ENCODE measurements at places on chromosomes 1 and 21. TPM values are rescaled to one million over a fixed set of nuclear protein-coding genes. Genes with fewer than 3 reads are reported as not detected.
A peak's percentile ranks its signal among the peaks of the same experiment; 100 is the strongest.

- peak; percentile 65 for DNase-seq
Measured at GRCh38 chr1:244964112-244964971, 100.0 kb upstream of the HNRNPU start.

- DNase-seq = no peak
Measured at GRCh38 chr1:3162322-3162882, 93.4 kb downstream of the PRDM16 start.

- DNase-seq = no peak
Measured at GRCh38 chr1:234845097-234845660, 235.2 kb upstream of the IRF2BP2 start.

DNA sequence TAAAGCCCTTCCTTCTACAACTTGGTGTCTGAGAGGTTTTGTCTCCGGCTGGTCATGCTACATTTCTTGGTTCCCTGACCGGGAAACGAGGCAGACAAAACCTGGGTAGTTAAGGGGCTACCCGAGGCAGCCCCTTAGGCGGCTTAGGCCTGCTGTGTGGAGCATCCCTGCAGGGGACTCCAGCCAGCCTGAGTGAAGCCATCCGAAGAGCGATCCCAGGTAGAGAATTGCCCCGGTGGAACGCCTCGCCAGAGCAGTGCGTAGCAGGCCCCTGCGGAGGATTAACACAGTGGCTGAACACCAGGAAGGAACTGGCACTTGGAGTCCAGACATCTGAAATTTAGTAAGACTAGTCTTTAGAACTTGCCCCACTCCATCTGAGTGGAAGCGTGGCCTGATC, 21.2 kb upstream of the MYOCOS start:
- no peak for DNase-seq

- no peak for DNase-seq
Measured at GRCh38 chr1:66684353-66684752, 67.9 kb upstream of the DYNLT5 start.

DNA sequence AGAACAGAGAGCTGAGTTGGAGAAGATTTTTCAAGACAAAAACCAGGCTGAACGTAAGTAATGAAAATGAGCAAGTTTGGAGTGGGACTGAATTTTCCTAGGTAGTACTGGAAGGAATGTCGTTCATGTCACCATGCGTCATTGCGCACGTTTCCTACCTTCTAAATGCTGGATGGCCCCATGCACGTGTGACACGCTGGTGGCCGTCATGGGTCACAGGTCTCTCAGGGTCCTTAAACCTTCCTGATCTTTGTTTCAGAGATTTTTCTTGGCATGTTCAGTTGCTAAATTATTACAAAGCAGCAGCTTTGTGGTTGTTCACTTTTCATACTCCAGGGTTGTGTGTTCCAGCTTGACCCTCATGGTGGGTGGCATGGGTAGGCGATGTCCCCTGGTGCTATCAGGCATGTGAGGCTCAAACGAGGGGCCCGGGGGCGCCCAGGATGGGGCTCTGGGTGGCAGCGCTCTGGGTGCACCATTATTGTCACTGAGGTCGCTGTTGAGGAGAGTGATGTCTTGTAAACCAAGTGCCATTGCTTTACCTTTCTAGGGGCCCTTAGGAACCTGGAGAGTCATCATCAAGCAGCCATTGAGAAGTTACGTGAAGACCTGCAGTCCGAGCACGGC, 25.3 kb downstream of the PCNT start:
- DNase-seq = no peak

DNA sequence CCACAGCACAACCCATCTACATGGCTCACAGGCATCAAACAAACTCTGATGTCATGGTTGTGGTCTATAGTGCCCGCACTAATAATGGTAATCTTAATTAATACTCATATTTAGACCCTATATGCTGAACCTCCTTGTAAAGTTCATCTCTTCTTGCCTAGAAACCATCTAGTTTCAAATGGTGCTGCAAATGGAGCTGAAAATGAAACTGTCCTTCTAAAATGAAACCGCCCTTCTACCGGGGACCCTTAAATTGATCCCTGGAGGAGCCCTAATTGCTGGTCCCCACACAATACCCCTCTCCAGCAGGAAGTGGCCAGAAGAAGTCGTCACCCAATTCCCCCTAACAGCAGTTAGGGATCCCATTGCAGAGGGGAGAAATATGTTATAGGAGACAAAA, 612.6 kb downstream of the MRPL39 start:
- no peak for DNase-seq

- no peak for DNase-seq
Measured at GRCh38 chr1:236718328-236718727, 32.0 kb downstream of the ACTN2 start.

DNA sequence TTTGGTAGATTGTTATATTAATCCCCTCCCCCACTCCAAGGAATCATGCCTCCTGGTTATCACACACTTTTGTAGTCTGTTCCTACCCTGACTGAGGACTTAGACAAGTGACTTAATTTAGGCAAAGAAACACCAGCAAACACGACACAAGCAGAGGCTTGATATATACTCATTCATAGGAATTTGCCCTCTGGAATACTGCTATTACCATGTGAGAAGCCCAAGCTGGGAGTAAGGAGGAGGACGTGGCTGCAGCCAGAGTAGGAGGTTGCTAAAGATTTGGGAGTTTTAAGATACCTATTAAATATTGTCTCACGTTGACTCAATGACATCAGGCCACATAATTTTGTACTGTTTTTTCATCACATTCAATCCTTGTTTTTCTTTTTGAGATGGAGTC, 100.2 kb downstream of the LRRC53 start:
- no peak for DNase-seq

GRCh38 chr1:3076363-3076740, 7.3 kb downstream of the PRDM16 start:
- no peak for DNase-seq

DNA sequence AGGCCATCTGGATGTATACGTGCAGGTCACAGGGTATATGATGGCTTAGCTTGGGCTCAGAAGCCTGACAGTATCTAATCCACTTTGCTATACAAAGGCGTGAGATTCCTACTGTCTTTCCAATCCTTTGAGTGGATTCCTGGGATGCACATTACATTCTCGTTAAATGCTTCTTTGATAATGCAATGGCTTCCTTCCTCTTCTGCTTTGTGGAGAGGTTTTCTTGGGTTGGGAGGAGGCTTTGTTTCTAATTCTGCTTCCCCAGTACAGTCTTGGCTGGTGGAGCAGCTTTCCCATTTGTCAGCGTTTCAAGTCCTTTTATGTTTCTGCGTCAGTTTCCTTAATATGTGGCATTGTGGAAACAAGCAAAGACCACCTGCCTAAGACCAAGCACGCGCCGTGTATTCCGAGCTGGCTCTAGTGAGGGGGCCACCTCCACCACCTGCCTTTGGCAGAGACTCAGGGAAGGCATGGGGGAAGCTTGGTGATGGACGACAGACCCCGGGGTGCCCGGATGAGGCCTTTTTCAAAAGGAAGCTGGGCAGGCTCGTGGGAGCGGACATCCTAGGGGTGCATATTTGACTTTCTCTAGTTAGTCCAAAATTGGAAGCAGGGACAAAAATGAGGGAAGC, 72.7 kb downstream of the WDR4 start:
- no peak for DNase-seq

GRCh38 chr1:88890791-88891317, 513 bp downstream of the GTF2B start:
- DNase-seq = no peak

DNA sequence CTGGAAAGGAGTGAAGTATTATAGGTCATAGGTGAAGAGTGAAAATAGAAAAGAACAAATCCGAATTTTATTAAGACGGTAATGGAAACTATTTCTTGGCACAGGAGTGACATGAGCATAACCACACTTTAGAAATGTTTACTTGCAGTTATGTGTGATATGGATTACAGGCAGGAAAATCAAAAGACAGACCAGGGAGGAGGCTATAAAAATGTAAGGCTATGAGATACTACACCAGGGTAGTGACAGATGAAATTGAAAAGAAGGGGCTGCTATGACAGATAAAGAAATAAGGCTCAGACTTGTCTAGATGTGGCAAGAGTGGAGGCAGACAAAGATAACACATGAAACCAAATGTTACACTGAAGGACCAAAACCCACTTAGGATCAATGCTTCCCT, 31.7 kb downstream of the GPATCH2 start:
- DNase-seq = no peak

DNA sequence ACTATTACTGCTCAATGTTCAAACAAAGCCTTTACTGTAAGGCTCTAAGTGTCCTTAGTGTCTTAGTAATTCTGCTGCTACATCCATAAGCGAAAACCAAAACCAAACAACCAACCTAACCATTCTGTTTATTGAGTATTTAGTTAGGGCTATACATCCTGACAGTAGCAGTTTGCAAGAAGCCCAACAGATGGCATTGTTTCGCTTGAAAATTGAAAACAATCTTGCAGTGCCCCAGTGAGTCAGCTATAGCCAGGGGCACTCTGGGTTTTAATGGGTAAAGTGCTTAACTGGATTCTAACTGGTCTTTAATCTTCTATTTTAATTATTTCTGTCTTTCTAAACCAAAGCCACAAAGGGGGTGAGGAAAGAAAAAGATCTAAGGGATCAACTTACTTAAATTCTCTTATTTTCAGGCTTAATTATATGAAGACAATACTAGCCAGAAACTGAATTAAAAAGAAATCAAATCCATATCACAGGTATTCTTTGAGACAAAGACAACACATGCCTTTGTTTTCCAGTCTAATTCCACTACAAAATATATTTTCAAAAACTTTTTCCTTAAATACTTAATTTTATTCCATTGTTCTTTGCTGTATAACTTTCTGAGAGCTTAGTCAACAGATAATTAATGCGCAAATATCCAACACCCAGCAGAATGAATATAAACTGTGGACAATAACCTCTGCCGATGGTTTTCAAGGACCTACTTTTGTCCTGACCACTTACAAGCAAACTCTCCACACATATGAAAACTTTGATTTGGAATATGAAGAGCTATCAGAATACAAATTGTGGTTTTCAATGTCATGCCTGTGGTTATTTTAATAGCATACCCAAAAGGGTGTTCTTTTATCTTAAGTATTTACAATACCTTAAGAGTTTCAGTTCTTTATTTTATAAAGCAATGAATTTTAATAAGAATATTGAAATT, 15.2 kb downstream of the POGZ start:
- DNase-seq = peak; percentile 93

GRCh38 chr21:41733951-41734689, 32.7 kb downstream of the RIPK4 start:
- no peak for DNase-seq

DNA sequence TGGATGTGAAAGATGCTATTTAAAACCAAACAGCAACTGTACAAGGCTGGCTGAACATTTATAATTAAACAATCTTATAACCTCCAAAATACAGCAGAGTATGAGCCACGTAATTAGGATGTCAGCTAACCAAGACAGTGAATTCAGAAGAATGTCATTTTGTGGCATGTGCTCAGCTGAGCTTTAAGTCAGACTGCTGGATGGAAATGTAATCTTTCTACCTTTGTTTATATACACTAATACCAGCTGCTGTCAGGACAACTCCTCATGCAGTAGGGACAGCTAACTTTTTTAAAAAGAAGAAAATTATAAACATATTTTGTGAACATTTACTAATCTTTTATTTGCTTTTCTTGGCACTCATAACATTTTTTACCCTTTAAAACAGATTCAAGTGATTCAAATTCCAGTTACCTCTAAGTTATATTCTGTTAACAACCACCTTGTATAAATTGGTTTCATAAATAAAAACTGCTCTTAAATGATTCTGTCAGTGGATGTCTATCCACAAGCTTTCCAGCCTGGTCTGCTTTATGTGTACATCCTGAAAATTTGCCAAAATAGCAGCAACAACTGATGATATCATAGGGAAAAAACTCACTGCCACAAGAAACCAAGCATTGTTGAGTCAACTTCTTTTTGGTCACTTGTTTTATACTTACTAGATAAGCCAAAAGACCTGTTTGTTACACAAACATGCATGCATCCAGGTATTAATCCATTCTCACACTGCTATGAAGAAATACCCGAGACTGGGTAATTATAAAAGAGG, 36.1 kb downstream of the DPH5 start:
- DNase-seq = no peak

- DNase-seq = no peak
Measured at GRCh38 chr1:154263465-154264332, 8.7 kb upstream of the HAX1 start.

The RAB7B gene
- 1.3 TPM for total RNA-seq

The SMIM1 gene
- 16.1 TPM for total RNA-seq

The ACOT11 gene
- total RNA-seq = 122 TPM

The CNKSR1 gene
- total RNA-seq = 65.7 TPM

The AHCYL1 gene
- total RNA-seq = 87.5 TPM

The TRAF3IP3 gene
- total RNA-seq = 7.7 TPM

The RIIAD1 gene
- total RNA-seq = not detected

The SPRR5 gene
- not detected for total RNA-seq

The DSCAM gene
- total RNA-seq = not detected

The HSPB7 gene
- total RNA-seq = 78.0 TPM

The APOBEC4 gene
- total RNA-seq = not detected

All from mucosa of descending colon (tissue), 3 donors.